ENCODE measurements at places on chromosomes 5 and 9.

DNA sequence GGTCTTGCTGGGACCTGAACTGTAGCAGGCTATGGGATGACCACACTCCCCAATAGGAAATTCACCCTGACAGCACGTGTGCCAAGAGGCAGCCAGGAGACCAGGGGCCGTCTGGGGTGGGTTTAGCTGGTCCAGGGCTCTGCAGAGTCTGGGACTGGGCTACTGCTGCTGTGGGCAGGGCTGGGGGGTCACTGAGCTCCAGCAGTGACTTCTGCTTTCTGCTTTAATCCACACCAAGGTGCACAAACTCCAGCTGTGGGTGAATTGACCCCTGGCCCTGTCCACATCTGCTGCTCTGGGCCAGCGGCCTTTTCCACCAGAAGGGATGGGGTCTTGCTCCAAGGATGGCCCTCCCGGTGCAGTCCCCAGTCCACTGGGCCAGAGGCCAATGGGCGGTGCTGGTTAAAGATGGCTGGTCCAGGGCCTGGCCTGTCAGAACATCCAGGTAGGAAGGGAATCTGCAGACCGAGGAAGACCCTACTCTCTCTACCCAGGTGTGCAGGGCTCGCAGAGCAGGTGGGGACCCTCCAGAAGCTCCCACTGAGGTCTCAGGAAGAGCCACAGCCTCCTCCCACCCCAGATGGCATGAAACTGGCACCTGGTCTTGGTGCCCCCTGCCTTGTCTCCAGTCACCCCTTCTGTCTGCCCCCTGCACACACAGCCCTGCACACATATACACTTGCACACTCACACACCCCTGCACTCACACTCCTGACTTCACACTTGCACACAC lies 28.0 kb downstream of the GLT6D1 start:
- DNase-seq = no peak

- DNase-seq = no peak
Observed at GRCh38 chr9:90991953-90992352, 190.3 kb downstream of the SYK start.

- no peak for DNase-seq
Observed at GRCh38 chr9:100555471-100555870, 22.4 kb upstream of the CAVIN4 start.

DNA sequence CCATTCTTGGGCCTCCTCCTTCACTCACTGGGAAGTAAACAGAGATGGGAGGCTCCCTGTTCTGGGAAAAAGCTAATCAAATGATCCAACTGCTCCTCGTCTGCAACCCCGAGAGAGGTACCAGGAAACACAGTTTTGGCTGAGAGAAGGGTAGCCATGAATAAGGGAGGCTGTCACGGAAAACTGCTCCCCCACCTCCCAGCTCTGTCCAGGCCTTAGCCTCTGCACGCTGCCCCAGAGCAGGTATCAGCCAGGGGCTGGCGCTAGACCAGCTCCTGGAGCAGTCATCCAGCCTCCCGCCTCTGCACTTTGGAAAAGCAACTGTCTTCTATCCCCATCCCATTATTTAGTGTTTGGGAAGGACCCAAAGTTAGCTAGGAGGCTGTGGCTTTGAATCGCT lies 266.1 kb downstream of the NDUFS4 start:
- DNase-seq = no peak

GRCh38 chr5:45642370-45642769 lies 53.8 kb downstream of the HCN1 start:
- DNase-seq = no peak

- DNase-seq = no peak
Observed at GRCh38 chr9:134686896-134687295, 45.3 kb downstream of the COL5A1 start.

- no peak for DNase-seq
Observed at GRCh38 chr5:39515881-39516280, 91.1 kb upstream of the DAB2 start.

DNA sequence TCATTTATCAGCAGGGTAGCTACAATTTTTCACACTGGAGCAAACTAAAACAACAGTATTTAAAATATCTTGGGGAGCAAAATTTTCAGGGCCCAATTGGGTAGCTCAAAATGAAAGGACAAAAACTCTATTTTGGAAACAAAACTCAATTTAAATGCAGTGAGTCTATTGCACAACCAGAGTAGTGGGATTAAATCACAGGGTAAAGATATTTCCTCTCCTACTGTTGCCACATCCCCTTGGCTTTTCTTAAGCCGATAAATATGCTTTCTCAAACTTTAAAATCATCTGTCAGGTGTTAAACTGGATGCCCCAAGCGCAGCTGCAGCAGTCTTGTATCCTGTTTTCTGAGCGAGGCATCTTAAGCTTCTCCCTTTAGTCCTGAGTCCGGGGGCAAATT lies 1474.3 kb upstream of the CDH9 start:
- DNase-seq = no peak

DNA sequence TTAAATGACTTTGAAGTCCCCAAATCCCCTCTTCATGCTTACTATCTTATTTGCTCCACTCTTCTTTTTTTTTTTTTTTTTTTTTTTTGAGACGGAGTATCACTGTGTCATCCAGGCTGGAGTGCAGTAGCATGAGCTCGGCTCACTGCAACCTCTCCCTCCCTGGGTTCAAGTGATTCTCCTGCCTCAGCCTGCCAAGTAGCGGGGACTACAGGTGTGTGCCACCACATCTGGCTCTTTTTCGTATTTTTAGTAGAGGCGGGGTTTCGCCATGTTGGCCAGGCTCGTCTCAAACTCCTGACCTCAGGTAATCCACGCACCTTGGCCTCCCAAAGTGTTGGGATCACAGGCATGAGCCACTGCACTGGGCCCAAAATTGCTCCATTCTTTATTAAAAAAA lies 51.0 kb downstream of the ST8SIA4 start:
- DNase-seq = no peak

- no peak for DNase-seq
Observed at GRCh38 chr5:76705574-76705973, 10.4 kb upstream of the F2R start.

DNA sequence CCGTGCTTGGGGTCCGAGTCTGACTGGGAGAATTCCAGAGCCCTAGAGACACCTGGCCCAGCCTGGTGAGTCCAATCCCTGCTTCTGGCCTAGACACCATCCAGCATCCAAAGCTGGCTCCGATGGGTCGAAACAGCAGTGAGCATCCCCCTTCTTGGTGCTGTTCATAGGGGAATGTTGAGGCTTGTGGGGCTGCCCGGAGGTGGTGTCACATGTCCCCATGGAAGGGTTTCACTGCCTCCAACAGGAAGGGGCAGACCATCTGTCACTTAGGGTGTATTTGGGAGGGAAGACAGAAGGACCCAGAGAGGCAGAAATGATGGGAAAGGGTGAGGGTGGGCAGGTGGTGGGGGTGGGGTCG lies 13.9 kb downstream of the C9orf50 start:
- DNase-seq = no peak

DNA sequence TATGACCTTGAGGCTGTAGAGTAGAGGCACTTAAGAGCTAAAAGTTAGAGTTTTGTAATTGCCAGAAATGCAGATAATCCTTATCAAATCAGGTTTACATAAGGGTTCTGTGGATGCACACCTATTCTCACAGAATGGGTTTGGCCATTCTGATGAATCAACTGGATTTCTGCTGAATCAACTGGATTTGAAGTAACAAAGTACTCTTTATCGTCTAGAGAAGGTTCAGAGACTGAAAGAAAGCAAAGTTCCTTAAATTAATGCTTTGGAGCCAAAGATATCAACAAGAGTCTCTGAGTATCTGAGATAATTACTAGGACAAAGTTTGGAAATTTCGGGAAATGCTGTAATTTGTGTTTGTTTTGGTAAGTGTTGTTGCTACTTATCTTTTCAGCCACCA lies 669.6 kb upstream of the ZNF608 start:
- DNase-seq = no peak

DNA sequence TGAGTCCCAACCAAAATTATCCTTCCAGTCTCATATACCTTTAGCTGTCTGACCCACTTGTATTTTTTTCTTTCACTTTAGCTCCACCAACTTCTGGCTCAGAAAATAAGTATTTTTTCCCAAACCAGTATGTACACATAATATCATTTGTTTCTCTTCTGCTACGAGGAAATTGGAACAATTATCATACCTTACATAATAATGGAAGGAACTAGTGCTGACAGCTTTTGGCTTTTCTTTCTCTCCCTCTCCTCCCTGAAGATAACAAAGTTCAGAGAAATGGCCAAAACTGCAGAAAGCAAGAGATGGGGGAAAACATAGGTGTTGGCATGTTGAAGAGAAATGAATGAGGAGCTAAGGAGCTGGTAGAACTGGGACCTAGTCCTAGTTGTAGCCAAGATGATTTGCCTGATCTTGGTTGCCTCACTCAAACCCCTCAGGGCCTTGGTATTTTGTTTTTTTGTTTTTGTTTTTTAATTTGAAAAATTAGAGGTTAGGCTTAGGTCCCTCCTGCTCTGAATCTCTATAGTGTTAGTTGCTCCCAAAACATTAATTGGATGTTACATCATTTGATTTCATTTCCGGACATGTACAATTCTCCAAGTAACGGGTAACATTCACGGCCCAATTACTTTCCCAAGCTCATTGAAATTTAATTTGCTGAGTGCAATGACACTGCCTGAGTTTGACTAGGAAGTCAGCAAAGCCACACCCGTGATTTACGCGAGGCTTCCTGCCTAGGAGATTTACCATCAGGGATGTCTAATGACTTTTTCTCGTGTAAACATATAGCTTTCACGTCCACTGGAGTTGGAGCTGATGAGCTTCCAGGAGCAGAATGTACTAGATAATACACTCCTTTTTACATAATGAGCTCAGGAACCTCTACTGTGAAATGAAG lies 291.6 kb downstream of the TLE1 start:
- no peak for DNase-seq

DNA sequence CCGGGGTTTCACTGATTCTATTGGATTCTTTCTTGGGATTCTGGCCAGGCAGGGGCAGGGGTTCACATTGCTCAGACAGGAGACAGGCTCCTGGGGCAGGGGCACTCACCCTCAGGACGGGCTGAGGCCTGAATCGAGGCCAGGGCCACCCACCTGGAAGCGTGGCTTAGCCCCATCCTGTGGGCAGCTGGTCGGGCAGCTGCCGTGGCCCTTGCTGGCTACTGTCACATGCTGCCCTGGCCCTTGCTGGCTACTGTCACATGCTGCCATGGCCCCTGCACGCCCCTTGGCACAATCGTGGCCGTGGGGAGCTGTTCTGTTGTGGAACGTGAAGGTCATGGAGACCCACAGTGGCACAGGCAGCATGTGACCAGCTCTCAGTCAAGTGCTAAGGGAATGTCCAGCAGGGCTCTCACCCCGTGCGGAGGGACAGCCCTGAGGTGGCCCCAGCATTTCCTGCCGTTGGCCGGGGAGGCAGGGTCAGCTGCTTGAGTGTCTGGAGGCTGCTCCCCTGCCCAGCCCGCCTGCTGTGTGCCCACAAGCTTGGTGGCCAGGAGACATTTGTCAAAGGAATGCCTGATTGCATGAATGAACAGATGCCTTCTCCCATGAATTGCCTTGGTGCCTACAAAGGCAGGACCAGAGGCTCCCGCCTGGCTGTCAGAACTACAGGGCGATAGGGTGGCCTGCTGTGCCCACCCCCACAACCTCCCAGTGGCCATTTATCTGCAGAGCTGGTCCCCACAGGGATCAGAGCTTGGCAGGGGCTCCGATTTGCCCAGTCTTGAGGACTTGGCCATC lies 16.9 kb upstream of the TMEM250 start:
- DNase-seq = no peak

GRCh38 chr5:107526270-107526937 lies 144.3 kb downstream of the EFNA5 start:
- no peak for DNase-seq

- no peak for DNase-seq
Observed at GRCh38 chr9:134758949-134759607, 117.5 kb downstream of the COL5A1 start.

DNA sequence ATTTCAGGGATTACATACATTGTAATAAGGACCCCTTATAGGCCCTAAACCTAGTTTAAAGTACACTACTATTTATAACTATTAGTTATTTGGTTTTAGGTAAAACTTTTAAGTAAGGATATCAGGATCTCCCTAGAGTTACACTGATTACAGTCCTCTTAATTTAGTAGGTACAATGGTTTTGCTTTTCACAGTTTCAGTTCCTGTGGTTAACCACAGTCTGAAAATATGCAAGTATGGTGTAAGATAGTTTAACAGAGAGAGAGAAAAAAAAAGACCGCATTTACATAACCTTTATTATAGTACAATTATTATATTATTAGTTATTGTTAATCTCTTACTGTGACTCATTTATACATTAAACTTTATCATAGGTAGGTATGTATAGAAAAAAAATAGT lies 725.3 kb upstream of the PTPRD start:
- no peak for DNase-seq

- DNase-seq = no peak
Observed at GRCh38 chr9:110536822-110537221, 42.7 kb downstream of the SVEP1 start.

GRCh38 chr5:92749943-92750342 lies 831.1 kb downstream of the NR2F1-AS1 start:
- DNase-seq = no peak

DNA sequence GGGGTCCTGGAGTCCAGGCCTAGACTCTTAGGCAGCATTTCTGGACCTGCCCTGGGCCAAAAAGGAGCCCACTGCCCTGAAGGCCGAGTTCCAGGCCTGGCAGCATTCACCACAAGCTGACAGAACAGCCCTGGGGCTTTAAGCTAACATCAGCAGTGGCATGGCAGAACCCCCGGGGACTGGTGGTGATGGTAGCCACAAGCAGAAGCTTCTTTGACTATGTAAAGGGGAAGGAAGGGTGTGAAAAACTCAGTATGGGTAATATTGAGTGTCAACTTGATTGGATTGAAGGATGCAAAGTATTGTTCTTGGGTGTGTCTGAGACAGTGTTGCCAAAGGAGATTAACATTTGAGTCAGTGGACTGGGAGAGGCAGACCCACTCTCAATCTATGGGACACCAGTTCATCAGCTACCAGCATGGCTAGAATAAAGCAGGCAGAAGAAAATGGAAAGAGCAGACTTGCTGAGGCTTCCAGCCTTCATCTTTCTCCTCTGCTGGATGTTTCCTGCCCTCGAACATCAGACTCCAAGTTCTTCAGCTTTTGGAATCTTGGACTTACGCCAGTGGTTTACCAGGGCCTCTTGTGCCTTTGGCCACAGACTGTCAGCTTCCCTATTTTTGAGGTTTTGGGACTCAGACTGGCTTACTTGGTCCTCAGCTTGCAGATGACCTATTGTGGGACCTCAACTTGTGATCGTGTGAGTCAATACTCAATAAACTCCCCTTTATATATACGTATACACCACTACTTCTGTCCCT lies 661.0 kb upstream of the C9orf72 start:
- no peak for DNase-seq

DNA sequence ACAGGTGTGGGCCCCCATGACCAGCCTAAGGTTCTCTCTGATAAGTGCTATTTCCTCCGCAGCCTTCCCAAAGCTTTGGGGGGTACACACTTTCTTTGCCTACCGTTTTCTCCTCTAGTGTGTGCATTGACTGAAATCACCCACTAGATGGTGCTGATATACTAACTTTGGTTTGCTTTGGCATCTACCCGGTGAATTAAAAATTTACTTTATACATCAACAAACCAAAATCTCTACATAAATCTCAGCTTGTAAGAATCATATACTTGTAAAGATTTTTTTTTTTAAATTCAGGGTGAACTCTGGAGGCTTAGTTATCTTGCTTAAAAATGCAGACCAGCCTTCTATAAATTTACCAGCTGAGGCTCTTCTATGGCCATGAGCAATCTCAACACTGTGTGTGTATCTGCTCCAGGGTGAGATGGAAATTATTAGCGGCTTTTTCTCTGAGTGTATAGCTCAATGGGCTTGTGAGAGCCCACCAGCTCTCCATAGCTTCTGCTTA lies 475.7 kb upstream of the TNC start:
- DNase-seq = no peak
